ENCODE measurements at places on chromosomes 12 and 14. TPM values are rescaled to one million over a fixed set of nuclear protein-coding genes. Genes with fewer than 3 reads are reported as not detected.

CLEC1B gene
- not detected for total RNA-seq

ZFC3H1 gene
- total RNA-seq = 45.9 TPM

LYSET gene
- total RNA-seq = 9.7 TPM

FBLN5 gene
- total RNA-seq = 1.6 TPM

ACYP1 gene
- 42.6 TPM for total RNA-seq

SMOC1 gene
- total RNA-seq = not detected

SAV1 gene
- total RNA-seq = 2.1 TPM

OR6C2 gene
- not detected for total RNA-seq

DNA sequence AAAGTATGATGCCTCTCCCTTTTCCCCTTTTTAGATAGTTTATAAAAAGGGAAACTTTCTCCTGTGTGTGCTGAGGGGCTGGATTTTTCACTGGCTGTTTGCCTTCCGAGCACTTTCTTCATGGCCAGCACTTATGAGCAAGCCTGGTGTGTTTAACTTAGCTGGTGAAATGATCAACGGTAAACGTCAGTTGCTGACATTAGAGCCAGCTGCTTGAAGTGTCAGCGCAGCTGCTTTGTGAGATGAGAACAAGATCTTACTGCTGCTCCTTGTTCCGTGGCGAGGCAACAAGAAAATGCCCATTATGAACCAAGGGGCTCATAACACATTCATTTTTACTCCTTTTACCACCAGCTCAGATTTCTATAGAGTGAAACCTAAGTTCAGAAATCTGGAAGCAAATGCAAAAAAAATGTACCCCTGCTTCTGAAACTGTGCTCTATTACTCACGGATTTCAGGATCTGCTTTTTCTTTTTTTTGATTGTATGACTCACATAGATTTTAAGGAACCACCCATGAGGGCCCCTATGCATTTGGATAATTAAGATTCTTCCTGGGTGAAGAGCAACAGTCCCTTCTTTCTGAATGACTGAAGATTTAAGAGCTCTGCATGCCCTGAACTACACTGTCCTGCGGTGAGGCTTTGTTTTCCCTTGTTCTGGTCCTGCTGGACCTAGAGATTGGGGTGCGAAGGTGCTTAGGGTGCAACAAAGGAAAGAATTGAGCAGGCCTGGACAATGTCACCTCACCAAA lies 74.3 kb upstream of the CPM start:
- no peak overlapping the region for H3K27ac ChIP-seq
- peaks cover 22% of the 10 kb centered on the region for H3K27me3 ChIP-seq
- no peaks in the 10 kb centered on the region for H3K36me3 ChIP-seq
- no peak overlapping the region for H3K4me3 ChIP-seq

GRCh38 chr14:83909507-83909906 lies 1620.4 kb upstream of the FLRT2 start:
- no peak overlapping the region for H3K27ac ChIP-seq
- no peaks in the 10 kb centered on the region for H3K4me1 ChIP-seq

- no peaks in the 10 kb centered on the region for H3K36me3 ChIP-seq
- H3K27ac ChIP-seq = no peak overlapping the region
- H3K4me3 ChIP-seq = no peak overlapping the region
- H3K4me1 ChIP-seq = peaks cover under 1% of the 10 kb centered on the region
- no peak for DNase-seq
These were observed 8.8 kb upstream of the PEX5 start for GRCh38 chr12:7180685-7181084.

GRCh38 chr14:56795284-56795622 lies 15.0 kb downstream of the OTX2 start:
- no peak for DNase-seq
- H3K27me3 ChIP-seq = peaks cover 68% of the 10 kb centered on the region
- no peaks in the 10 kb centered on the region for H3K36me3 ChIP-seq
- H3K27ac ChIP-seq = no peak overlapping the region
- peaks cover 4% of the 10 kb centered on the region for H3K4me1 ChIP-seq

GRCh38 chr12:2411616-2412304 lies 359.0 kb downstream of the CACNA1C start:
- no peak overlapping the region for H3K4me3 ChIP-seq
- peaks cover 3% of the 10 kb centered on the region for H3K27me3 ChIP-seq
- no peaks in the 10 kb centered on the region for H3K4me1 ChIP-seq
- no peak overlapping the region for H3K27ac ChIP-seq
- DNase-seq = no peak
- no peaks in the 10 kb centered on the region for H3K36me3 ChIP-seq

DNA sequence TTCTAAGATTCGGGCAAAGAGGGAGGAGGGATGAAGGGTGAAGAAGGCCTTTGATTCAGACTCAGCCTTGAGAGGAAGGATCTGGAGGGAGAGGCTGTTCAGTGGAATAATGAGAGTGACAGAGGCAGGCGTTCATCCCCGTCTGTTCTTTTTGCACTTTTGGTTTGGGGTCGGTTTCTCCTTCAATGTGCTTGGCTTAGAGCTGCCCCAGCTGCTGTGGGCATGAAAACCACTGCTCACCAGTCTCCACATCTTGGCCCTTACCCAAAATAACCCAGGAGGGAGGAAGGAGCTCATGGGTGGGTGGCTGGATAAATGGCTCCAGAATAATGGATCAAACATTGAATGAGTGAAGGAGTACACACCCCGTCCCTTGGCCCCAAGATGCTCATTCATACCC lies 261.7 kb upstream of the FKBP4 start:
- H3K27me3 ChIP-seq = peaks cover 2% of the 10 kb centered on the region
- peaks cover 16% of the 10 kb centered on the region for H3K4me1 ChIP-seq
- no peak for DNase-seq
- no peak overlapping the region for H3K4me3 ChIP-seq
- H3K36me3 ChIP-seq = no peaks in the 10 kb centered on the region
- H3K27ac ChIP-seq = no peak overlapping the region

GRCh38 chr14:34623506-34623905 lies 6.4 kb downstream of the SNX6 start:
- H3K27me3 ChIP-seq = no peaks in the 10 kb centered on the region
- H3K4me3 ChIP-seq = no peak overlapping the region
- no peak for DNase-seq
- peaks cover 43% of the 10 kb centered on the region for H3K4me1 ChIP-seq
- H3K27ac ChIP-seq = no peak overlapping the region

GRCh38 chr12:105524961-105525360 lies 194.5 kb downstream of the C12orf75 start:
- H3K27me3 ChIP-seq = peaks cover 5% of the 10 kb centered on the region
- H3K4me1 ChIP-seq = no peaks in the 10 kb centered on the region
- DNase-seq = no peak
- no peak overlapping the region for H3K27ac ChIP-seq
- no peak overlapping the region for H3K4me3 ChIP-seq
- H3K36me3 ChIP-seq = no peaks in the 10 kb centered on the region

DNA sequence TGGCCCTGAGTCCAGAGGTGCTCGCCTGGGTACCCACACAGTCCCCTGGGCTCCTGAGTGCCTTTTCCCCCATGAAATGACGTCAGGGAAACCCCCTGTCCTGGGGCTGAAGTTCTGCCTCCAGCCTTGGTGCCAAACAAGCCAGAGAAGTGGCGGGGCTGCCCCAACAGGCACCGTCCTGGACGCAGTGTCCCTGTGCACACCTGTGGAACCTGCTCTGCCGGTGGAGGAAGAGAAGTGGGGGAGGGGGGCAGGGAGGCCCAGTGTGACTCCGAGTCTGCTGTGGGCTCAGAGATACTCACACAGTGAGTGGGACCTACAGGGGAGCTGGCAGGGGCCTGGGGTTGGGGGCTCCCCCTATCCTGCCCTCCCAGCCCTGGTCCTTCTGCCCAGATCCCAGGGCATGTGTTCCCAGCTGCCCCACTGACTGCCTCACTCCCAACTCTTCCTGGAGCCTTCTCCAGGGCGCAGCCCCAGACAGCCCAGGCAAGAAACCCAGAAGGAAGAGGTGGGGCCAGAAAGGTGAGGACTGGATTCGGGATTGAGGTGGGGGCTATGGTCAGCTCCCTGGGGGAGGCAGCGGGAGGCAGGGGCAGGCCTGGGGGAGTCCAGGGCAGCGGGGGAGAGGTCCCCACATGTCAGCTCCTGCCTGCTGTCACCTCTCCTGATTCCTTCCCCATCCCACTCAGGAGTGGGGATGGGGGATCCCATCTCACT lies 24.7 kb downstream of the CCDC85C start:
- no peaks in the 10 kb centered on the region for H3K4me1 ChIP-seq
- no peaks in the 10 kb centered on the region for H3K27me3 ChIP-seq
- H3K36me3 ChIP-seq = no peaks in the 10 kb centered on the region
- H3K4me3 ChIP-seq = no peak overlapping the region
- no peak for DNase-seq

- H3K27ac ChIP-seq = no peak overlapping the region
- H3K36me3 ChIP-seq = no peaks in the 10 kb centered on the region
- H3K27me3 ChIP-seq = no peaks in the 10 kb centered on the region
- no peak for DNase-seq
- H3K4me1 ChIP-seq = peaks cover 22% of the 10 kb centered on the region
These were observed 15.8 kb upstream of the HNF1A start for GRCh38 chr12:120962532-120963020.

GRCh38 chr14:55730592-55731310 lies 150.7 kb downstream of the KTN1 start:
- no peak overlapping the region for H3K27ac ChIP-seq
- peaks cover 7% of the 10 kb centered on the region for H3K27me3 ChIP-seq
- H3K4me1 ChIP-seq = no peaks in the 10 kb centered on the region
- no peak for DNase-seq
- H3K36me3 ChIP-seq = no peaks in the 10 kb centered on the region
- H3K4me3 ChIP-seq = no peak overlapping the region

DNA sequence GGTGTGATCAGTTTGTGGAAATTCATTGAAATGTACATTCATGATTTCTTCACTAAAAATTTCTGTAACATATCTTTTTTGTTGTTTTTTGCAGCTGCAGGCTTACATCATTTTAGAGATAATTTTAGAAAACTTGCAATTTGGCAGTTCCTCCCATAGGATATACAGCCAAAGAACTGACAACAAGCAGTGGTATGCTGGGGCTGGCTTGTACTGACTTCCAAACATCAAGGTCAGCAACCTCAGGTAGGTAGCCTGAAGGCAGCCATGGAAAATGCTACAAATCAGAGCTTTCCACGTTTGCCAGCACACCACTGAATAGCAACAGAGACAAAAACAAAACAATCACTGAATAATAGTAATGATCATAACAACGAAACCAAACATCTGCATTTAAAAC lies 21.2 kb downstream of the TRIM9 start:
- H3K27me3 ChIP-seq = no peaks in the 10 kb centered on the region
- no peak overlapping the region for H3K27ac ChIP-seq
- H3K4me1 ChIP-seq = no peaks in the 10 kb centered on the region

DNA sequence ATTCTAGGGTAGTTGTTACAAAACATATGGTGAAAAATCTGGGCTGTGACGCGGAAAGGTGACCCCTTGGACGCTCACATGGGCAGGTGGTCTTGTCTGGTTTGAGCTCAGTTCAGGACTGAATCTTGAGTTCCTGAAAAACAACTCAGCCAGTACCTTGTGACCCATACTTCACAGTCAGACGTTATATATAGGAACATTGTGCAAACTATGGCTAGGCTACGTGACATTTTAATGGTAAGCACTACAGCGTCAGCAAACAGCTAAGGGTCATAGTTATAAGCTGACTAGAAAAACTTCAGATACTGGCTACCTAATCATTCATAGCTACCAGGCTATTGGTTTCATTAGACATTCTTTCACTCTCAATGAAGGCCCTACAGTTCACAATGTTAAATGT lies 14.8 kb upstream of the EDDM3A start:
- H3K27ac ChIP-seq = no peak overlapping the region
- peaks cover 13% of the 10 kb centered on the region for H3K27me3 ChIP-seq
- H3K4me1 ChIP-seq = no peaks in the 10 kb centered on the region
- no peaks in the 10 kb centered on the region for H3K36me3 ChIP-seq
- no peak for DNase-seq

DNA sequence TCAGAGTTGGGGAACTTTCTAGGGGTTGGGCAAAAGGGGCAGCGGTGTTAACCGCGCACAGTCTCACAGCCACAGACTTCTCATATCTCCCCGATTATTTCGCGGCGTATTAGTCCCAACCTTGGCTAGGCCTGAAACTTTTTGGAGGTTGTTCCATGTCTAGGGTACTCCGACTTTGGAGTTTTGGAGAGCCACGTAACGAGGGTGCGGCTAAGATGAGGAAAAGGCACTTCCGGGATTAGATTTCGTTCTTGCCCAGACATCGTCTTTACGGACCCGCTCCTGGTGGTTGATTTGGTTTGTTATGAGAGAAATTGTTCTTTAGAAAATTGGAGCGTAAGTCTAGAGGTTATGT lies 513 bp downstream of the CCNK start:
- peak overlapping the region; percentile 98 for H3K27ac ChIP-seq
- peak overlapping the region; percentile 96 for H3K4me3 ChIP-seq
- peaks cover 5% of the 10 kb centered on the region for H3K36me3 ChIP-seq
- H3K4me1 ChIP-seq = peaks cover 39% of the 10 kb centered on the region

DNA sequence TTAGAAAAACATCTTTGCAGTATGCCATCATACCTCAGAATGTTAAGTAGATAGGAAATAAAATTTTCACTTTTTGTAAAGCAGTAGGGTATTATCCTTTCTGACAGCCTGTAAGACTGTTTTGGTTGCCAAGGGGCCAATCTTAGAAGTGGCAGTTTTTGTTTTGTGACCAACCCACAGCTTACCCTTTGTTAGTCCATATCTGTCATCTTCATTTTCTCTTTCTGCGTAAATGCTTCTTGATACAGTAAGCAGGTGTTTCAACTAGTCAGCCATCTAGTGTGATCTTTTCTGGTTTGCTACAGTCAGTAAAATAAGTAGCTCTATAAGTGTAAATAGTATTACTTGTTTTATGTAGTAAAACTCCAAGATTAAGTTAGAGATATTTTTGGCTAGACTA lies 8.8 kb downstream of the PPM1A start:
- H3K4me3 ChIP-seq = no peak overlapping the region
- no peak for DNase-seq
- H3K27me3 ChIP-seq = no peaks in the 10 kb centered on the region
- peaks cover 12% of the 10 kb centered on the region for H3K36me3 ChIP-seq

DNA sequence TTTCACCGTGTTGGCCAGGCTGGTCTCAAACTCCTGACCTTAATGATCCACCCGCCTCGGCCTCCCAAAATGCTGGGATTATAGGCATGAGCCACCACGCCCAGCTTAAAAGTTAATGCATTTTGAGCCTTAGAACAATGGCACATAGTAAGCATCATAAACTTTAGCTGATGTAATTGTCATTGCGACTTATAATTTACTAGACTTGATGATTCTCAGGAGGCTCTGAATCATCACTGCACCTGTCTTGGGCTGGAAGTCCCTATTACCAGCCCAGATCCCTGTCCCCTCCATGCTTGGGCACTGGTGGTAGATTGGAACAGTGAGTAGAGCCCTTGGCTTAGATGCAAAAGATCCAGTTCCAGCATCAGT lies 26.1 kb downstream of the KMT5A start:
- peaks cover 2% of the 10 kb centered on the region for H3K4me1 ChIP-seq
- H3K4me3 ChIP-seq = no peak overlapping the region
- H3K36me3 ChIP-seq = peaks cover 22% of the 10 kb centered on the region
- no peaks in the 10 kb centered on the region for H3K27me3 ChIP-seq

- no peaks in the 10 kb centered on the region for H3K36me3 ChIP-seq
- no peak for DNase-seq
- peaks cover 27% of the 10 kb centered on the region for H3K27me3 ChIP-seq
- H3K4me1 ChIP-seq = no peaks in the 10 kb centered on the region
These were observed 272.4 kb downstream of the DPF3 start for GRCh38 chr14:72621387-72622065.

Data from activated CD8-positive, alpha-beta T cell treated with anti-CD3 and anti-CD28 coated beads, Interleukin-2, amount 10 ng/mL, durations not matched to agents 7 days and 5 days (primary cell).